ENCODE measurements at places on chromosomes 7 and 10.

GRCh38 chr10:46520941-46521340, 35.5 kb downstream of the GPRIN2 start:
- DNase-seq: peak; percentile 65

GRCh38 chr10:20746856-20747255, 150.3 kb downstream of the NEBL start:
- DNase-seq: no peak

DNA sequence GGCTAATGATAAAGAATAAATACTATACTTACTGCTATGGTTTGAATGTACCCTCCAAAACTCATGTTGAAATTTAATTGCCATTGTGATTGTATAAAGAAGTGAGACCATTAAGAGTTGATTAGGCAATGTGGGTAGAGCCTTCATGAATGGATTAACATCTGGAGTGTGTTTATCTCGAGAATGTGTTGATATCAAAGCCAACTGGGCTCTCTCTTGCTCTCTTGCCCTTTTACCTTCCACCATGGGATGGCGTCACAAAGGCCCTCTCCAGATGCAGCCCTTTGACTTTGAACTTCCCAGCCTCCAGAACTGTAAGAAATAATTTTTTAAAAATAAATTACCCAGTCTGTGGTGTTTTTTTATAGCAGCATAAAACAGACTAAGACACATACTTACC, 50.1 kb upstream of the GHITM start:
- DNase-seq: no peak

GRCh38 chr10:25692761-25693160, 241.3 kb upstream of the MYO3A start:
- no peak for DNase-seq

GRCh38 chr10:27959093-27959715, 39.7 kb downstream of the ODAD2 start:
- DNase-seq: no peak

DNA sequence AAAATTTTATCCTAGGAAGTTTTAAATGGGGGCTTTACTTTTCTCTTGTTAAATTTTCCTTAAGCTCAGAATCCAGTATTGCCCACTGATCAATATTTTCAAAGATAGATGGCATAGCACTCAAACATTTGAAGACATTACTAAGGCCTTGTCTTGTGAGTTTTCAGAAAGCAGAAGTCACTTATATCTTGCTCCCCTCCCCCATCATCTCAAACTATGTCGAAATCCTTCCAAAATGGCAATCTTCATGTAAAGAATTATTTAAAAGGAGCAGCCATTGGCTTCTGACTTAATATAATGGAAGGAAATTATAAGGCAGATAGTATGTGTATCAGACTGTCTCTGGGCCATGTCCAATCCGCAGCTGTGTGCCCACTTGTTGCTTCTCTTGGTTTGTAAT, 553.5 kb upstream of the C7orf33 start:
- DNase-seq: no peak

- DNase-seq: no peak
These were observed 329.6 kb upstream of the NPVF start for GRCh38 chr7:25557930-25558329.

- DNase-seq: no peak
These were observed 8.9 kb downstream of the DHTKD1 start for GRCh38 chr10:12077580-12078180.

DNA sequence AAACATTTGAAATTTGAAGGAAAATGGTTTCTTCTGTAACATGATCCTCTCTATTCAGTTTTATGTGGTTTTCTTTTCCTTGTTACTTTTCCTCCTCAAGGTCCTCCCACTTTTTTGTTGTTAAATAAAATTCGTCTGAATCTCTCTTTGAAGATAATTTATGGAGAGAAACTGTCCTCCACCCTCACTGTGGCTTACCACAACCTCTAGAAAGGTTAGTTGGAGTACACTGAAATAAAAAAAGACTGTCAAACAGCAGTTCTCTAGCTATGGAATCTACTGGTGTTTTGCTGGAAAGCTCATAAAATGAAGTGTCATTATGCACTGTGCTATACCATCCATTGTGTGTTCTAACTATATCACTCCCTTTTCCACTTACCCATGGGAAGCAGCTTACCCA, 189.4 kb downstream of the HDAC9 start:
- DNase-seq: no peak

GRCh38 chr10:101577121-101577871, 10.8 kb downstream of the POLL start:
- DNase-seq: no peak

- DNase-seq: peak; percentile 66
These were observed 36.6 kb upstream of the TNPO3 start for GRCh38 chr7:129091484-129092002.

- no peak for DNase-seq
These were observed 331.3 kb downstream of the PCDH15 start for GRCh38 chr10:54469587-54470323.

GRCh38 chr10:26468291-26468690, 30.1 kb downstream of the APBB1IP start:
- DNase-seq: peak; percentile 11

GRCh38 chr10:89216056-89216455, 8.9 kb upstream of the CH25H start:
- DNase-seq: no peak

GRCh38 chr7:149794661-149795060, 21.3 kb upstream of the ZNF467 start:
- no peak for DNase-seq

GRCh38 chr10:20508921-20509320, 388.2 kb downstream of the NEBL start:
- DNase-seq: no peak

DNA sequence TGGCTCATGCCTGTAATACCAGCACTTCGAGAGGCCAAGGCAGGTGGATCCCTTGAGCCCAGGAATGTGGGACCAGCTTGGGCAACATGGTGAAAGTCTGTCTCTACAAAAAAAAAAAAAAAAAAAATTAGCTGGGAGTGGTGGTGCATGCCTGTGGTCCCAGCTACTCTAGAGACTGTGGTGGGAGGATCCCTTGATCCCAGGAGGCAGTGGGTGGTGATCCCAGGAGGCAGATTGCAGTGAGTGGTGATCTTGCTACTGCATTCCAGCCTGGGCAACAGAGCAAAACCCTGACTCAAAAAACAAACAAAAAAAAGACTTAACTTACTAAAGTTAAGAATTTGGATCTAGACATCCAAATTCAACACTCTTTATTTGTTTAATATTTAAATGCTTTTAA, 10.2 kb upstream of the ADO start:
- peak; percentile 90 for DNase-seq

- DNase-seq: peak; percentile 62
These were observed 9.3 kb downstream of the KLHL7 start for GRCh38 chr7:23114896-23115295.

DNA sequence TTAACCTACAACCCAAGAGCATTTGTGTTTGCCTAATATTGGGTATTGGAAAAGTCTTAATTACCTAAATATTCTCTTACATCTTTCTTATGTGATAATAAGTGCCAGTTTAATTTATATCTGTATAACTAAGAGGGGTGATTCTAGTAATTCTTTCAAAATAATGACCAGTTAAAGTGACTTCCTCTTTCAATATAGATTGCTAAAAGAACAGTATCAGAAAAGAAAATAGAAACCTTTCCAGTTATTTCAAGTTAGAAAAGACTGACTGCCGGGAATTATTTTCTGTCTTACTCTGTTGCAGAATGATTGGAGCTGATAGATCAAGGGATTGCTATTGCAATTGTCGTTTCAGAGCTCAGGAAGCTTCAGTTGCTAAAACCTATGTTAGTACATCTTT, 525.0 kb upstream of the SEMA3D start:
- DNase-seq: no peak

GRCh38 chr10:28283251-28283650, 19.6 kb downstream of the MPP7 start:
- no peak for DNase-seq

GRCh38 chr10:62817766-62818425, 1.7 kb upstream of the EGR2 start:
- peak; percentile 66 for DNase-seq

GRCh38 chr7:146131701-146132100, 15.1 kb downstream of the CNTNAP2 start:
- DNase-seq: no peak

DNA sequence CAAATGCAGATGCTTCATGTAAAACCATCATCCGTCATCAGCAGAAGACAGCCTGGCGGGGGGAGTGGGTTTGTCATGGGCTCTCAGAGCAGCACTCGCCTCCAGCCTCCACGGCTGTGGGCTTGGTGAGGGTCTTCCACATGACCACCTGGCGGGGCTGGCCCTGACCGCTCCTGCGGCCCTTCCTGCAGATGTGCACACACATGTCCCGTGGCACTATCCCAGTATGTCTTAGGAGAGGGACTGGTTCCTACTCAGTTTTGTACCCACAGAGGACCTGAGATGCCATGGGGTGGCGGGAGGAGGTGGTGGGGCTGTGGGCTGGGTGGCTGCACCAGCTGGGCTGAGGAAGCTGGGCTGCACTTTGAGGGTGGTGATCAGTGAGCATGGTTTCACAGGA, 4.7 kb downstream of the IDI2 start:
- no peak for DNase-seq

DNA sequence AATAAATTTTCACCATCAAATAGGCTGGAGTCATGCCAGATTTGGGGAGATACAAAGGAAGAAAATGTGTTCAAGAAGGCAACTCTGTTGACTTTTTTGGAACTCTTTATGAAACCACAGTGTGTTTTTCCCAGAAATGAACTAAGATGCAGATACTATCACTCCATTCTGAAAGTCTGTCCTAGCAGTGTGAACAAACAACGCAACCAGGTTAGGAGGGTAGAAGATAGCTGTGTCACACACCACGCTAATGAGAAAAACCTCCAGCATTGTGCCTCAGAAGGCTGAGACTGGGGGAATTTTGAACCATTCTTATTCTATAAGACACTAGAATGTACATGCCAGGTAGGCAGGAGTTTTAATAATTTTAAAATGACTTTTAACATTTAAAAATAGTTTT, 15.9 kb upstream of the ATP6V0A4 start:
- no peak for DNase-seq

GRCh38 chr7:135798095-135798494, 49.5 kb upstream of the FAM180A start:
- no peak for DNase-seq

DNA sequence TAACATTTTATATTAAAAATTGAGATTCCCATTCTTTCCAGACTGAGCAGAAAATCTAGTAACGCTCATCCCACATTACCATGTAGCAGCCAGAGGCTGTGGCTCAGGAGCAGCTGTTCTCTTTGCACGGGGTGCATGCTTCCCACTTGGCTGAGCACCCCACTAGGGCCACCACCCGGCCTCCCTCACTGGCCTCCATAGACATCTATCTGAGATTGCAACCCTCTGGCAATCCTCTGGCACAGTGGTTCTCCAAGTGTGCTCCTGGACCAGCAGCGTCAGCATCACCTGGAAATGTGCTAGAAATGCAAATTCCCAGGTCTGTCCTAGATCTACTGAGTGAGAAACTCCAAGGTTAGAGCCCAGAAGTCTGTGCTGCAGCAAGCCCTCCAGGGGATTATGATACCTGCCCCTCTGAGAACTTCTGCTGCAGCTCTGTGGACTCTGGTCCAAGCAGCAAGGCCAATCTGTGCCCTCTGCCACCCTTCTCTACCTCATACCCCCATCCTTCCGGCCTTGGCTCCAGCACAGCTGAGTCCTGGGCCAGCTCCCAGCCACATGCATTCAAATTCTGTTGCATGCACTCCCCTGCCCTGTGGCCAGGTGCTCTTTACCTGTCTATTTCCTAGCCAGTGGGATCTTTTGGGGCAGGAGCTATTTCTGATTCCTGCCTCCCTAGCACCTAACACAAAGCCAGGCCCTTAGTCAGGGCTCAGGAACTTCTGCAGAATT, 301.5 kb downstream of the GRID1 start:
- no peak for DNase-seq

DNA sequence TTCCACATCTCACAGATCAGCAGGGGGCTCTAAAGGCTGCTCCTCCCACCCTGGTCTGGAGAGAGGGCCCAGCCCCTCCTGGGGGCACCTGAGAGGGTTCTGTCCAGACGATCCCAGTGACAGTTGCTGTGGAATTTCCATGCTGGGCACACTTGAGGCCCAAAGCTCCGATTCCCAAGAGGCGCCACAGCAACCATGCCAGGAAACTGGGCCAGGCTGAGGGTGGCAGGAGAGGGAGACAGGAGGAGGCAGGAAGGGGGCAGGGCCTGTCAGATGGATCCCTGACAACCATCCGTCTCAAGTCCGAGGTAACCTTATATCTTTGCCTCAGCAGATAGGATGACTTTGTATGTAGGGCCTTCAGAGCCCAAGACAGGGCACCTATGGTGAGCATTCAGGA, 4.3 kb upstream of the NOS3 start:
- DNase-seq: no peak

- DNase-seq: peak; percentile 88
These were observed 148.3 kb upstream of the PHYHIPL start for GRCh38 chr10:59027975-59028655.

DNA sequence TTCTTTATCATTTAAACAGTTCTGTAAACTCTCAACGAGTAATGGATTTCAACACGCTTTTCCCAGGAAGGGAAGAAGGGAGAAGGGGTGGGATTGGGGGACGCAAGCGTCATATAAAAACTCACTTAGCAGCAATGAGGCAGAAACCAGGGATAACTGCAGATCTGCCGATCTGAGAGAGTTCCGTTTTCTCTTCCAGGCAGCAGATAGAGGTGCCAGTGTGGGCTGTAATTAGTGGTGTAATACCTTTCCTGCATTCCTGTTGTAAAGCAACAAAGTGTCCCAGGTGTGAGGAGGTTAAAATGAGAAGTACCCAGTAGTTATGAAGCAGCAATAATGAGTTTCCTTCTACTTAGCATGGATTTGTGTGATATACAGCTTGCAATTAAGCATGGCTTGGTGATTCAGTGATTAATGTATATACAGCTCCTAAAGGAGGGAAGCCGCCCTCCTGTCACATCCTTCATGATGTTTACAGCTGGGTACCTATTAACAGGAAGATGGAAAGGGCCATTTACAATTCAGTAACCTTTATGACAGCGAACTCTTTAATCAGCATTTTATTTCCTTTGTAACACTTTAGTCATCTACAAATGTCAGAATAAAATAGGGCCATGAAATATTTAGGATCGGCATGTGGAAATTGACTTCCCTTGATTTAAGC, 271.9 kb downstream of the LRMDA start:
- DNase-seq: no peak

DNA sequence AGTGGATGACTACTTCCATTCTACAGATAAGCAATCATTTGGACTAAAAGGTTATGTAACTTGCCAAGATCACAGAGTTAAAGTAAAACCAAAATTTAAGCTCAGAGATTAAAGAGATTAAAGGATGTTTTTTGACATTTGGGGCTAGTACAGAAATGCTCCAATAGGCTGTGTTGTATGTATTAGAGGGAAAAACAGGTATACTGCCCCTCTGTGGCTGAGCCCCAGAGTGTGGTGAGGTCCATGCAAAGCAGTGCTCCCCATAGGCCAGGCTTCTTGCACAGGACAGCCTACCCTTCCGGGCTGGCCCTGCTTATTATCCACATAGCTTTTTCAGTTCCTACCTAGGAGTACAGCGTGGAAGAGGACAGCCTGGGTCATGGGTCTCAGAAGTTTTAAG, 322.8 kb downstream of the POM121L12 start:
- no peak for DNase-seq

- DNase-seq: peak; percentile 6
These were observed 113.4 kb upstream of the AHR start for GRCh38 chr7:17184805-17185689.

Measured in fibroblast of skin of scalp (primary cell).